ENCODE measurements at places on chromosomes 11 and 22.

- DNase-seq, result no peak
These were observed 1.9 kb downstream of the SLC5A12 start for GRCh38 chr11:26719998-26720397.

GRCh38 chr11:111081021-111081511, 164.5 kb upstream of the POU2AF2 start:
- no peak for DNase-seq

DNA sequence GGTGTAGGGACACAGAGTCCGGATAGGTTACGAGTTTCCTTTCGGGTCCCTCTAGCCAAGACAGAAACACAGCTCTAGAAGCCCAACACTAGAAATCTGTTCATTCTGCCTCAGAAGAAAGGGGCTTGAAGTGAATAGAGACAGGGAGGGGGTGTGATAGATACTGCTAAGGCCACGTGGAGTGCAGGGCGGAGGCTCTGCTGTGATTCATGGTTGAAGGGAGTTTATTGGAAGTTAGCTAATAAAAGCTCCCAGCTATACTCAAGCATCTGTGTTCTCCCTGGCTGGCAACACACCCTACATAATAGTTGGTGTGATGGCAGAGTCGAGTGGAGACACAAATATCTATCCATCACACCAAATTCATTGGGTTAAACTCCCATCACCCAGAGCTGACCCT, 337.4 kb downstream of the CADM1 start:
- DNase-seq, result no peak

- no peak for DNase-seq
These were observed 11.8 kb downstream of the RNF215 start for GRCh38 chr22:30375312-30375849.

DNA sequence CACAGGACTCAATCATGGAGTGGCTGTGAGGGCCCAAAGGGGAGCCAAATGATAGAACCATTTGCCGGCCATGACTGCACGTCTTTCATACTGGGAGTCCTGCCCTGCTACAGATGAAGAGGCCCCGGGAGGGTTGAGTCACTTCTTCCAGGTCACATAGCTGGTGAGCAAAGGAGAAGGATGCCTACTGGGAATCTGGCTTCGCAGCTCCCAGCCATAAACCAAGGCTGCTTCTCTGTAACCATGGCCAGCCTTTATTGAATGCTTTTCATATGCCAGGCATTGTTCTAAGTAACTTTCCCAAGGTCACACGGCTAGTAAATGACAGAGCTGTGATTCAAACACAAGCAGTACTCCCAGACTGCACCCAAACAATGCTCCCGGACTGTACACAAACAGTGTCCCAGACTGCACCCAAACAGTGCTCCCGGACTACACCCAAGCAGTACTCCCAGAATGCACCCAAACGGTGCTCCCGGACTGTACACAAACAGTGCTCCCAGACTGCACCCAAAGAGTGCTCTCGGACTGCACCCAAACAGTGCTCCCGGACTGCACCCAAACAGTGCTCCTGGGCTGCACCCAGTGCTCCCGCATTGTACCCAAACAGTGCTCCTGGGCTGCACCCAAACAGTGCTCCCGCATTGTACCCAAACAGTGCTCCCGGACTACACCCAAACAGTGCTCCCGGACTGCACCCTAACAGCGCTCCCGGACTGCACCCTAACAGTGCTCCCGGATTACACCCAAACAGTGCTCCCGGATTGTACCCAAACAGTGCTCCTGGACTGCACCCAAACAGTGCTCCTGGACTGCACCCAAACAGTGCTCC, 89.8 kb downstream of the FBXO7 start:
- DNase-seq, result no peak

DNA sequence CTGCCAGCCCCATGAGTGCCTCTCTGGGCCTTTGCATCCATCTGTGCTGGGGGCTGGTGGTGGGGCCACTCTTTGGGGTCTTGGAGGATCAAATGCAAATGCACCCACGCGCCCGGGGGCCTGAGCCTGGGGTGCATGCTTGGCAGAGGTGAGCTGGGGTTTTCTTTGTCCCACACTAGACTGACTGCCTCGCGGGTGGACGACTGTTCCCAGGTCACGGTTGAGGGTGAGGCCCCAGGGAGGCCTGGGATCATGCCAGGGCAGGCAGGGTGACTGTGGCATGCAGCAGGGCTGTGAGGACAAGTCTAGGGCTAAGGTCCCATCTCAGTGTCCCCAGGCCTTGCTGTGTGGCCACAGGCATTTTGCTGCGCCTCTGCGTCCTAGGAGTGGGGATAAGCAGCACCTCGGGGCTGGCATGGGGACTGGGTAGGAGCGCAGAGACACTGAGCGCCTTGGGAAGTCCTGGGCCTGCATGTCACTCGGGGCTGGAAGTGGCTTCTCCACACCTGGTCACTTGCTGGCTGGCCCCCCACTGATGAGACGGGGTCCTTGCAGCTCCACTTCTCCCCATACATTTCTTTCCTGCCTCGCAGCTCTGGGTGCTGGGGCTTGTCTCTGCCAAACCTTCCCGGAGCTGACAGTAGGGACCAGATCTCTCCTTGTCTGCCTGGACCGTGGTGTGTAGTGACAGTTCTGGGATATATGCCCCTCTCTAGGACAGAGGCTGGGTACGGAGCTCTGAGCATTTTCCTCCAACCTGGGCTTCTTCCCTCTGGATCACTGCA, 133.1 kb downstream of the CTTN start:
- DNase-seq, result no peak
